ENCODE measurements at places on chromosomes 1 and 21.

- DNase-seq = no peak
Measured at GRCh38 chr1:112389689-112390088, 6.3 kb upstream of the CTTNBP2NL start.

DNA sequence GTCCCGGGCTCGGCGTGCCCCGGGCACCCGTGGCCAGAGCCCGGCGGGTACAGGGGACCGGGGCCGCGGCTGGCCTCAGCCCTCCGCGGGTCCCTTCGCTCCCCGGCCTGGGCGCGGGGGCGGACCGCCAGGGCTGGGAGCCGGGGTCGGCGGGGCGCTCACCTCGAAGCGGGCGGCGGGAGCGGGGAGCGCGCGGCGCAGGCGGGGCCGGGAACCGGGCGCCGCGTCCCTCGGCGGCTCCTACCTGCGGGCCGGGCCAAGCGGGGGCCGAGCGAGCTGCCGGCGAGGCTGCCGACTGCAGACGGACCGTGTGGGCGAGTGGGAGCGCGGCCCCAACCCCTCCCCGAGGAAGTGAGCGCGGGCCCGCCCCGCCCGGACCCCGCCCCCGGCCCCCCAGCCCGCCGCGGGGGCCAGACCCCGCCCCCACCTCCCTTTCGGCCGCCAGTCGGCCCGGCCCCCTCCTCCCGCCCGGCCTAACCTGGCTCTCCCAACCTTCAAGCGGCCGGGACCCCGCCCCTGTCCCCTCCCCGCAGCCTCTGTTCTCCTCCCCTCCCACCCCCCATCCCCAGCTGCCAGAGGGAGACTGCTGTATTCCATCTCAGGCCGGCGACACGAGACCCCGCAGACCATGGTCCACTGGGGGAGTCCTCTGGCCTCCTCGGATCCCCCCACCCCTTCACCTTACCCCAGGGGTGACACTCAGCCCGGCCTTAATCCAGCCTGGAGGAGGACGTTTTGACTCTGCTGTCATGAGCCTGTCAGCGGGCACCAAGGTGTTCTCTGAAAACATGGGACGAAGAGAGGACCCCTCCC is at the start of gene FHL3:
Gene FHL3 (minus strand): TSS at position 320 of the 813 bp plus-strand sequence. CDS start 6,102 bp downstream, outside the sequence.
- DNase-seq = no peak

- DNase-seq = no peak
Measured at GRCh38 chr1:36591278-36591677, 108.6 kb upstream of the CSF3R start.

- peak; percentile 34 for DNase-seq
Measured at GRCh38 chr21:27306791-27307775, 340.2 kb upstream of the ADAMTS5 start.
